Stimulated activated CD8-positive, alpha-beta memory T cell treated with anti-CD3 and anti-CD28 coated beads, Interleukin-4, amount 100 ng/mL, for 24 hours (primary cell): ENCODE measurements at places on chromosomes 12 and 14.

GRCh38 chr12:1728824-1729223 lies 38.0 kb downstream of the ADIPOR2 start:
- no peak for DNase-seq

DNA sequence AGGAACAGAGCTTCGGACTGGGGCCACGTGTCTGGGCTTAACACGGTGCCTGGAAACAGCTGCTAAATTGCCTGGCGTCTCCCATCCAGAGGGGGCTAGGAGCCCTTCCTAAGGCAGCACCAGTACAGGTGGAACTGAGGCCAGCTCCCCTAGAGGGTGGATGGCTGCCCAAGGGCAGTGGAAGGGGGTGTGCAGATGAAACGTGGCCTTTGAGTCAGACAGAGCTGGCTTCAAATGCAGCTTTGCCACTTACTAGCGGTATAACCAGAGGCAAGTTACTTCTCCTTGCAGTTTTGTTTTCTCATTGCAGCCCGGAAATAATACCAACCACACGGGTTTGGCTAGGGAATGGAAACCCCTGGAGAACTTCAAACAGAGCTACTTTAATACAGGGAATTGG lies 59.3 kb upstream of the SLC24A4 start:
- DNase-seq, result no peak

DNA sequence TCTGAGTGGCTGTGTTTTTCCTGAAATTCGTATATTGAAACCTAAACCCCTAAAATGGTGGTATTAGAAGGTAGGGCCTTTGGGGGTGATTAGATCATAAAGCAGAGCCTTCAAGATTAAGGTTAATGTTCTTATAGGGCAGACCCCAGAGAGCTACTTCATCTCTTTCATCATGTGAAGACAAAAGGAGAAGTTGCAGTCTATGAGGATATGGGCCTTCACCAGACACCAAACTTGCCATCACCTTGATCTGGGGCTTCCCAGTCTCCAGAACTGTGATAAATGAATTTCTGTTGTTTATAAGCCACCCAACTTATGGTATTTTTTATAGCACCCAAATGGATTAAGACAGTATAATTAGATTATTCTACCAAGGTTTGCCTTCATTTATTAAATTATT lies 275.0 kb upstream of the ATP2B1 start:
- no peak for DNase-seq

DNA sequence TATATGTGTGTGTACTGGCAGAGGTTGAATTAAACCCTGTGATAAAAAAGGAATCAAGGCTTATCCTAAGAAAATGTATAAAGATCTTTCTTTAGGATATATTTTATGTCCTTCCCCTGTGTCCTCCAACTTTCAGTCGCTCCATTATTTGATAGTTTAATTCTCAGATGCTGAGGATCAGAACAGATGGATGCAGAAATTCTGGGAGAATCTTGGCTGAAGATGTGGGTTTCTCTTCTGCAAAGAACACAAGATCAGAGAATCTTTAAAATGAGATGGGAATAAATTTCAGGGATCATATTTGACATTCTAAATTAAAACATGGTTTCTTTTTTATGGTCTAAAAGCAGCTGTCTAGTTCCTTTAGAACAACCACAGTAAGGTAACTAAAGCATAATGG lies 37.9 kb downstream of the LRFN5 start:
- DNase-seq, result no peak

GRCh38 chr12:131114271-131114670 lies 160.6 kb downstream of the ADGRD1 start:
- DNase-seq, result no peak

- DNase-seq, result no peak
These were observed 213.2 kb downstream of the C12orf50 start for GRCh38 chr12:87815771-87816585.

DNA sequence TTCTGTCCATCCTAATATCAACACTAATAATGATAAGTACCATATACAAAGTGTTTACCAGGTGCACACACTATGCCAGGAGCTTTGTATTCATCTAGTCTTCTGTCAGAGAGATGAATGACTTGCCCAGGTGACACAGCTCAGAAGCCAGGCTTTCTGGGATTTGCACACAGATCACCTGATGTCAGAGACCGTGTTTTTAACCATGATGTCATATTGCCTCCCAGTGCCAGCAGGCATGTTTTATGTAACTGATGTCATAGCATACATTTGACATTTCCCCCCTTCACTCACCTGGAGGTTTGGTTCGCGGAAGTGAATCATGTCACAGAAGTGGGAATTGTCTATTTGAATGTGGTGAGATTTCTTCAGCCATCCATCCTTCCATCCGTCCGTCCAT lies 5.7 kb downstream of the WSCD2 start:
- DNase-seq, result no peak

DNA sequence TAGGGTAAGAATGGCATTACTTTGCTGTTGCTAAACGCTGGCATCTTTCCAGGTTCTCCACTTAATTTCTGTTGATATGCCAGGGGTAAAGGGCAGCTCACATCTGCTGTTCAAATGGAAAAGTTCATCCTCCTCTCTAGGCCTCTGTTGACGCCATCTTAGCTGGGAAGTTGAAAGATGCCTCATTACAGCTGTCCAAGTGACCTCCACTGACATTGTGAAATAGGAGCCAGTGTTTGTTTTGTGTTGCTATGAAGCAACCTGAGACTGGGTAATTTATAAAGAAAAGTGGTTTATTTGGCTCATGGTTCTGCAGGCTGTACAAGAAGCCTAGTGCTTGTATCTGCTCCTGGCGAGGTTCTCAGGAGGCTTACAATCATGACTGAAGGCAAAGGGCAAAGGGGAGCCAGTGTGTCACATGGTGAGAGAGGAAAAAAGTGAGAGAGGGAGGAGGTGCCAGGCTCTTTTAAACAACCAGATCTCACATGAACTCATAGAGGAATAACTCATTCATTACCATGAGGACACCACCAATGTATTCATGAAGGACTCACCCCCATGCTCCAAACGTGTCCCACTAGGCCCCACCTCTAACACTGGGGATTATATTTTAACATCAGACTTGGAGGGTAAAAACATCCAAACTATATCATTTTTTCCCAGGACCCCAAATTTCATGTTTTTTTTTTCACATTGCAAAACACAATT lies 3.2 kb upstream of the ADAM21 start:
- DNase-seq, result no peak

GRCh38 chr12:47574252-47575021 lies 131.4 kb downstream of the RPAP3 start:
- no peak for DNase-seq

DNA sequence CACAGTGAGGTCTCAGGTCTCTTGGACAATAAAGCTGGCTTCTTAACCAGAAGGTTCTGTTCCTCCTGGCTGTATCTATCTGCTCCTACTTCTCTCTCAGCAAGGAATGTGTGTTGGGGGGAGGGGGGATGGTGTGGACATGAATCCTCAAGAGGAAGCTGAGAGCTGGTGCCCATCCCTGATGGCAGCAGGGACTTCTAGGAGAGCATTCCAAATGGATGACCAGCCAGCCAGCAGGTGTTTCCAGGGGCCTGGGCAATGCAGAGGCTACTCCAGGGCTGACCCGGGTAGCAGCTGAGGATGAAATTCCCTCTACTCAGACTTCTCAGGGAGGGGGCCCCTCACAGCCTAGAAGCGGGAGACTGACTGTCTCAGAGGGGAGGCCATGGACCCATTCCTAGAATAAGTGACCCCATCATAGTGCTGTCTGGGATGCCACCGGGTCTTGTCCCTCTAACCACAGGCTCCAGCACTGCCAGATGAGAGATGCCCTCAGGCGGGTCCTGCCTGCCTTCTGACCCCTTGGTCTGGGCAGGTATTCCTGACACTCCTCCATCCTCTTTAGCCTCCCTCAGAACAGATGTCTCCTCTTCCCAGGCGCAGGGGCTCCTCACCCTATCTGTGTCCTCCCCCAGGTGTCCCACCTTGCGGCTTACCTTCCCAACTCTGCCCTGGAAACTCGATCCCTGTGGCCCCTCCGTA lies 1.2 kb downstream of the RAB15 start:
- no peak for DNase-seq

GRCh38 chr12:79566452-79567174 lies 124.2 kb downstream of the PAWR start:
- no peak for DNase-seq

GRCh38 chr12:124395284-124395752 lies 100.4 kb downstream of the RFLNA start:
- DNase-seq, result no peak

GRCh38 chr12:25796523-25797000 lies 161.9 kb upstream of the RASSF8 start:
- no peak for DNase-seq

- no peak for DNase-seq
These were observed 14.5 kb downstream of the BAG5 start for GRCh38 chr14:103547941-103548462.

GRCh38 chr12:42701084-42701483 lies 111.5 kb upstream of the PRICKLE1 start:
- DNase-seq, result no peak

- no peak for DNase-seq
These were observed 1136.7 kb downstream of the TMEM121 start for GRCh38 chr14:106662936-106663550.

- DNase-seq, result no peak
These were observed 2.0 kb downstream of the DDIT3 start for GRCh38 chr12:57518176-57518919.

GRCh38 chr12:123808167-123808566 lies 46.1 kb downstream of the DNAH10 start:
- DNase-seq, result no peak

- DNase-seq, result no peak
These were observed 22.1 kb downstream of the IL26 start for GRCh38 chr12:68203460-68203875.

GRCh38 chr14:104982548-104983230 lies 2.9 kb upstream of the CLBA1 start:
- DNase-seq, result no peak

GRCh38 chr14:90742729-90743128 lies 73.5 kb downstream of the TTC7B start:
- no peak for DNase-seq

- no peak for DNase-seq
These were observed 95.8 kb downstream of the SLC15A4 start for GRCh38 chr12:128727999-128728398.

DNA sequence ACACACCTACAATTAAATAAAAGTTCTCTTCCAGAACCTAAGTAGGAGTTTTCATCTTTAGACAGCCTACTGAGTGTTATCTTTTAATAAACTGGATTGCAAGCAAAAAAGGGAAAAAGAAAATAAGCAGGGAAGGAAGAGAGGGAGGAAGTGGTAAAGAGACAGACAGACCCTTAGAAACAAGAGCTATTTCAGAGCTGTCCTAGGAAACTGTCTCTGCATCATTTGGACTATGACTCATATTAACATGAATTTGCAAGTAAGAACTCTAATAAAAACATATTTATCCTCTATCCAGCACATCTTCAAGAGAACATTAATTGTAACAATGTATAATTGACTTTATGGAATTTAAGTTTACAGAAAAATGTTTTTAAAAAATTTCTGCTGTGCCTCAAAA lies 438.8 kb upstream of the USP15 start:
- no peak for DNase-seq

GRCh38 chr12:72472350-72472749 lies 200.2 kb downstream of the TRHDE start:
- DNase-seq, result no peak

GRCh38 chr12:47725893-47726292 lies 603 bp upstream of the ENDOU start:
- DNase-seq, result no peak
